Sigmoid colon (tissue), 7 donors: ENCODE measurements at places on chromosomes 1 and 21. TPM values are rescaled to one million over a fixed set of nuclear protein-coding genes. Genes with fewer than 3 reads are reported as not detected.

GRCh38 chr1:201696217-201696761, 132.7 kb upstream of the IPO9 start:
- DNase-seq, result peak; percentile 96

Gene CD1C
- total RNA-seq, result 4.3 TPM

DNA sequence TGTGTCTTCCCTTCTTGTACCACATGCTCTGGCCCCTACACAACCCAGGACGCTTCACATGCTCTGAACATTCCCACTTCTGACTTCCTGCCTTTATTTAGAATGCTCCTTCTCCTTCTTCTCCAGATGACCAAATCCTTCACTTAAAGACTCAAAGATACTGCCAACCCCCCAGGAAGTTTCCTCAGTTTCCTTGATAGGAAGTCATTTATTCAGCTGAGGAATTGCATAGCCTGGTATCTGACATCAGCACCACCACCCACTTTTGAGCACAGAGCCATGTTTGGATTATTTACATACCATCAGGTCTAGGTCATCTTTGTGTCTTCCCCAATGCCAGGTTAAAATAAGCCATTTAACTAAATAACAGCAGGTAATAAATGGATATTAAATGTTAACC, 42.4 kb downstream of the GFI1 start:
- no peak for DNase-seq

GRCh38 chr1:164905869-164906268, 346.9 kb downstream of the PBX1 start:
- DNase-seq, result no peak

GRCh38 chr1:11923827-11924113, 2.5 kb downstream of the KIAA2013 start:
- no peak for DNase-seq

Gene ATG4C
- 4.8 TPM for total RNA-seq

DNA sequence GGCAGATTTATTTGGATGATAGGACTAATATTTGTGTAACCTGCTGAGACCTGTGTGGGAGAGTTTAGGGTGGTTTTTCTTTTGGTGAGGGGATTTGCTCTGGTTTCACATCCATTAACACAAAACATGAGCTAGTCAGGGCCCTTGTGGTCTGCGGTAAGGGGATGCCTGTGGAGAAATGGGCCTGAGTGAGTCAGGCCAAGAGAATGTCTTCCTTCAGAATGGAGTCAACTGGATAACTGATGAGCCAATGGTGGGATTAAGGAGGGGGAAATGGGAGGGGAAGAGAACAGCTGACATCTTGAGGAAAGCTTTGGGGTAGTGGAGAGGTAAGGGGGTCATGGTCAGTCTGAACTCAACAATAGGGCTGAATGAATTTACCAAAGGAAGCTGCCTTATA, 13.9 kb downstream of the WNT2B start:
- DNase-seq, result no peak

Gene VPS13D
- total RNA-seq, result 90.8 TPM

GRCh38 chr1:28172713-28173150, 3.8 kb downstream of the PTAFR start:
- no peak for DNase-seq

DNA sequence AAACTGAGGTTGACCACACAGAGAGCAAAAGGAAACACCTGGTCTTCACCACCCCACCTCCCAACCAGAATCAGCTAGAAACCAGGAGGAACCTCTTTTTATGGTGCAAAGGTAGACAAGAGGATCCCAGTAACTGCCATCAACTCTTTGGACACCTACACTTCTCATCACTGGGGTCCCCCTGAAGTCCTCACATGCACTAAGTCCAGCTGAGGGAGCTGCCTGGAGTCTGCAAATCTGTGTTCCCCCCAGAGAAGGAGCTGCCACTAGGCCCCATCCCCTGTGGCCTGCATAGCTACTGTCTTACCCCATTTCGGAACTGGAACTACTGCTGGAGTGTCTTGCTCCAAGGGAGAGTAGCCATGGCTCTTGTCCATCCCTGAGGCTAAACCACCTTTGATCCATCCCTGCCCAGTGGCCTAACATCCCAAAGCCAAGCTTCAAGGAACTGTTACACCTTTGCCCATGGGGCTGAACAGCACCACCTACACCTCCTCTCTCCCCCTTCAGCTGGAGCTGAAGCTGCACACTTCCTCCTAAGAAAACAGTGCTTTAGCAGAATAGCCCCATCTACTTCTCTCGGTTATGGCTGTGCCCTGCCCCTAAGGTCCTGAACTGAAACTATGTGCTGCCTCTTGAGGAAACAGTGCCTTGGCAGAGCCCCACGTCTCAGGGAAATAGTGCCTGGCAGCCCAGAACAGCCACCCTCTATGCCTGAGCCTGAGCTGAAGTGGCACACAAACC, 85.4 kb upstream of the CD53 start:
- DNase-seq, result no peak

DNA sequence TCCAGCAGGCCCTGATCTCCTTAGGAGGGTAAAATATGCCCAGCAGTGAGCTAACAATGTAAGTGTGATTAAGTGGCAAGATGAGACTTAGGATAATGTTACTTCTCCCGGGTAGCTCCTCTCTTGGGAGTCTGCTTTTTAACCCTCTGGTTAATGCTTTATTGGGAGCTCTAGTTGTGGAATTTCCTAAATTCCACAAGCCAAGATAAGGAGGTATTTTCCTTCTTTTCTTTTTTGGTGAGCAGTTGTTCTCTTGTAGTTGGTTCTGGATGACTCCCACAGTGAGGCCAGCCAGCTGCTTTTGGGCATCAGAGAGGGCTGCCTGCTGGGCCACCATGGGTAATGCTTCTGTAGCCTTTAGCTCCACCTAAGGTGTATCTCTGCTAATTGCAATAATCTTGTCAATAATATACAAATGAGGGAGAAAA, 19.3 kb downstream of the C1orf52 start:
- no peak for DNase-seq

GRCh38 chr1:188660572-188660971, 1817.1 kb downstream of the BRINP3 start:
- no peak for DNase-seq

Gene PYHIN1
- total RNA-seq, result 0.82 TPM

- no peak for DNase-seq
Observed at GRCh38 chr1:10701145-10701544, 95.3 kb downstream of the CASZ1 start.

Gene GLRX2
- total RNA-seq, result 5.5 TPM

DNA sequence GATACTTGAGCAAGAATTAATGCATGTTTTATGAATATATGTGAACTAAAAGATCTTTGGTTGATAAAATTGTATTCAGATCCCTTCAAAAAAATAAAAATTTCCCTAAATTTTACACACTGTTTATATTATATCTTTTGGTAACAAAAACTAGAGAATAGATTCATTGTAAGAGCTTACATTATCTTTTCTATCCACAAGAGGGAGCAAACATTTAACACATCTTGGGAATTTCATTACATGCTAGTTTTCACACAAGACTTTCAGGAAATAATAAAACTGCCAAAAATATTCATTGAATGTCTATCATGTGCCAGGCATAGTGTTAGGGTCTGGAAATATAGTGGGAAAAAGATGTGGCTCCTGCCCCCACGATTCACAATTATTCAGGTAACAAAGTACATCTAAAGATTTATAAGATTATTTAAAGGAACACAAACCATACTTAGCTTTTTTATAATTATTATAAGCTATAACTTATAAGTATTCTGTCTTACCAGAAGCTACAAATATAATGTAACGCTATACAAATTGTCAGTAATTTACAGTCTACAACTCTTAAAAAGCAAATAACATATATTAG, 30.6 kb downstream of the FAF1 start:
- no peak for DNase-seq

Gene JAM2
- total RNA-seq, result 13.3 TPM

- DNase-seq, result no peak
Observed at GRCh38 chr1:245990315-245991022, 516.6 kb downstream of the SMYD3 start.

GRCh38 chr1:14080653-14081052, 380.7 kb downstream of the PRDM2 start:
- no peak for DNase-seq

Gene PAFAH2
- total RNA-seq, result 11.1 TPM

DNA sequence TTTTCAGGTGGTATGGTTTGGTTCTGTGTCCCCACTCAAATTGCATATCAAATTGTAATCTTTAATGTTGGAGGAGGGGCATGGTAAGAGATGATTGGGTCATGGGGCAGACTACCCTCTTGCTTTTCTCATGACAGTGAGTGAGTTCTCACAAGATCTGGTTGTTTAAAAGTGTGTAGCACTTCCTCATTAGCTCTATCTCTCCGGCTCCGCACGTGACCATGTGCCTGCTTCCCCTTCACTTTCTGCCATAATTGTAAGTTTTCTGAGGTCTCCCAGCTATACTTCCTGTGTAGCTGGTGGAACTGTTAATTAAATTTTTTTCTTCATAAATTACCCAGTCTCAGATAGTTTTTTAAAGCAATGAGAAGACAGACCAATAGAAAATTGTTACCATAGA, 843.2 kb downstream of the AMY1C start:
- DNase-seq, result no peak

- no peak for DNase-seq
Observed at GRCh38 chr1:94619731-94620130, 78.2 kb upstream of the F3 start.

- no peak for DNase-seq
Observed at GRCh38 chr1:181128592-181129497, 40.3 kb downstream of the IER5 start.

Gene OXCT2
- total RNA-seq, result 0.71 TPM

Gene MPL
- total RNA-seq, result not detected

GRCh38 chr1:246528933-246529731, 22.1 kb upstream of the SMYD3 start:
- no peak for DNase-seq

Gene SLAMF1
- total RNA-seq, result 0.28 TPM

Gene NR5A2
- total RNA-seq, result 1.9 TPM

Gene BCAR3
- total RNA-seq, result 18.3 TPM

DNA sequence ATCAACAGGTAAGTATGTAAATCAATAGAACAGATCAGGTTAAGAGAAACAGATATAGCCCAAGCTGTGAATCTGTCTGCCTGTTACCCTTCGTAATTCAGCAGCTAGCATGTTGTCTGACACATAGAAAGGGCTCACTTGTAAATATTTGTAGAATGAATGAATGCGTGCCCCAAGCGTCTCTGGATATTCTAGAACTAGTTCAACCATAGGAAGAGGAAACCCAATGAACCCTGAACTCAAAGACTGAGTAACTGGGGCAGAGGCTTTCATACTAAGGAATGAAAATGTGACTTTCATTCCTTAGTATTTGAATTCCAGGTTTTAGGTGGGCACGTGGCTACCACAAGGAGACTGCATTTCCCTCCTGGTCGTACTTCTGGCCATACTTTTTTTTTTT, 60.1 kb upstream of the SMYD2 start:
- no peak for DNase-seq

Gene KRTAP7-1
- total RNA-seq, result not detected

DNA sequence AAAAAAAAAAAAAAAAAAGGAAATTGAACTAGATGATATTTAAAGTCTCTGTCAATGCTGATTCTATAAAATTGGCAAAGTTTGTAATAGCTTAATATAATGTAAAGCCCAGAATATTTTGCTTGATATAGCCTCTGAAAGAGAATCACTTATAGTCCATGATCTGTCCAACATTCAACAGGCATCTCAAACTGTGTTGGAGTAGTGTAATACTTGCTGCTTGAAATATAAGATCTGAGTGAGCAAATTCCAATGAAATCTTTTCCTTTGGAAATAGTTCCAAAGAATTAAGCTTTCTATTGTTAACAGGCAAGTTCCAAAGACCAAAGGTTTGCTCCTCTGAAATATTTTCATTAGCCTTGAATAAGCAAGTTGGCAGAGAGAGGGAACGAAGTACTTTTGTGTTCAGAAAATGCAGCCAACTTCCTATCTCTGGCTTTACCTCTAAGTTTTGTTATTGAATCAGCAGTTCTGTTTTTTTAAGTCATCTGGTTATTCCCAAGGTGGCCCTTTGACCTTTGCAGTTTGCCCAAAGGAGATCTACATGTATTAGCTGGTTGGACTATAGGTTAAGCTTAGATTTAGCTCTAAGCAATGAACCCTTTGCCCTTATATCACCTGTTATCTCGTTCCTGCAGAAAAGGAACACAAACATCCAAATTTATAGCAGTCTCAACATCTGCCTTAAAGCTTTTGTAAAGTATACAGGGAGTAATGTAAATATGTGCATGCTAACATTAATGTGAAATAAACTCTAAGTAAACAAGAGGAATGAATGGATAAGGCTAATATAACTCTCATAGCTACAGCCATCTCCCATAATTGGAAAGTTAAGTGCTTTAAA, 24.4 kb upstream of the CEP350 start:
- DNase-seq, result no peak

Gene OR2L8
- total RNA-seq, result not detected

DNA sequence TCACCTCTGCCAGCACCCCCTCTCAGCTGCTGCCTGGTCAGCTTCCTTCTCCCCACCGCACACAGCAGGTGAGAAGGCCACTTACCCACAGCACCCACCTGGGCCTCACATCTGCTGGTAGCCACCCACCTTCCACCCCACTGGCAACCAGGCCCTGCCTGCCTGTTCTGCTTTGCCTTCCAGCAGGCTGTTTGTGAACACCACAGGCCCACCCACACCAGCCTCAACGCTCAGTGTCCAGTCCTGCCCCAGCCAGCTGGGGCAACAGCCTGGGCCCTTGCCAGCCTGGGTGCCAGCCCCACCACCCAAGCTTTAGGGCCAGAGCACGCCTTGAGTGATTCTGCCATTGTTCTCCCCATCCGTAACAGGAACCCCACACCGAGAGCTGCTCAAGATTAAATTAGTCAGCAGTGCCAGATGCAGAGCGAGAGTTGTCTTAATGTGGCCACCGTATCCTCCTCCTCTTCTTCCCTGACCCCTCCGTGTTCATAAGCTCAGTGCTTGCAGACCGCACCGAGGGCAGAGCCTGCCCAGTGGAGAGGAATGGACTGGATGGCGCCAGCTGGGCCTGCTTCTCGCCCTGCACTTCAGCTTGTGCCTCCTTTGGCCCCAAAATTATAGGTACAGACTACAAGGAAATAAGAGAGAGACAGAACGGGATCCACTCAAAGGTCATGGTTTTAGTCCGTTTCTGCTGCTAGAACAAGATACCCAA, 120.3 kb upstream of the COL6A1 start:
- no peak for DNase-seq

DNA sequence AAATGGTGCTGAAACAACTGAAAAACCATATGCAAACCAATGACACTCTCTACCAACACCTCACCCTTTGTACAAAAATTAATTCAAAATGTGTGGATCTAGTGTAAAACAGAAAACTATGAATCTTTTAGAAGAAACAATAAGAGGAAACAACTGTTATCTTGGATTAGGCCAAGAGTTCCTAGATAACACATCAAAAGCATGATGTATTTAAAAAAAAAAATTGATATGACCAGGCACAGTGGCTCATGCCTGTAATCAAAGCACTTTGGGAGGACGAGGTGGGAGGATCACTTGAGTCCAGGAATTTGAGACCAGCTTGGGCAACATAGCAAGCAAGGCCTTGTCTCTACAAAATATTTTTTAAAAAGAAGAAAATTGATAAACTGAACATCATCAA, 79.0 kb downstream of the EIF4G3 start:
- no peak for DNase-seq

DNA sequence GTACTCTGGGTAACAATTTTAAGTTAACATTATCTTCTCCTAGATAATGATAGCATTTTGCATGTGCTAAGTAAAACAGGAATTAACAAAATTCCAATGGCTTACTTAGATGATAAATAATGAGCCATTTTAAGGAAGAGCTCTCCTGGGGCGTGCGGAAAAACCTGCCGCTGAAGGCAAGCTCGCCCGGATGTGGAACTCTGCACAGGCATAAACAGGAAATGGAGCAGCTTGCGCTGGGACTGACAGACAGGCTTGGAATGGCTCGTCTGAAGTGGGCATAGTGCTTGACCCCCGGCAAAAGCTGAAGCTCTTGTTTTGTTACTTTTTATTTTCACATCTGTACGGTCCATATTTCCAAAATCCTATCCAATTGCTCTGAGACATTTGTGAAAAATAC, 169.2 kb downstream of the ZNF281 start:
- no peak for DNase-seq
